Activated CD4-positive, CD25-positive, alpha-beta regulatory T cell (primary cell): ENCODE measurements at places on chromosomes 3 and 15.

- DNase-seq: no peak
These were observed 225.6 kb upstream of the TLE3 start for GRCh38 chr15:70323111-70323851.

DNA sequence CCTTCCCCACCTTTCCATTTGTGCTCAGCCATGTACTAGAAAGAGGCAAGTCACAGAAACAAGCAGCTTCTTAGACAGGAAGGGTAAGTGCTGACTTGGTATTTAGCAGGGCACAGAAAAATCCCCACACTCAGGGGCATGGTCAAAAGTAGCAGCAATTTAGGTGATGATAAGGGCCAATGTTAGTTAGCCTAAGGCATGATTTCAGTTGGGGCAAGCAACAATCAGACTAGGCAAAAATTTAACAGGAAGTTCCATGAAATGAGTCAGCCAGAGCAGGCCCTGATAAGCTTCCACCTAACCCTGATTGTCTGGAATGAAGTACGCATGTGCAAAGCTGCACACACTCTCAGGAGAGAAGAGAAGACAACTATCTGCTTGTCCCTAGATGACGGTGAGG, 423.4 kb upstream of the UBE2E2 start:
- DNase-seq: no peak

DNA sequence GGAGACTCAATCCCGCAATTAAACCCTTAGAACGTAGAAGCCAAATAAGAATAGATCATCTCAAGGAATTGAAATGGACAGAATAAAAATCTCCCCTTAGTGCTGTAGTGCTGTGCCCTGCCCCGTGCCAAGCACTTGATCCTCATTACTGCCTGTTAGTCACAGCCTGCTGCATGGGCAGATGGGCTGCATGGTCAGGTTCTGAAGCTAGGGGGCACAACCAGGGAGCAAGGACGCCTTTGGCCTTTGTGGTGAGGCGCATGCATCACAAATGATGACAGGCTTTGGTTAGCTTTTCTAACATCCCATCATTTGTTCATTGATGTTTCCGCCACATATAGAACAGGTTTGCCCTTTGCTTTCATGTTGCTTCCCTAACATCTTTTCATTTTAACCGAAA, 336.3 kb upstream of the ADAMTS9 start:
- DNase-seq: no peak

- no peak for DNase-seq
These were observed 6.4 kb downstream of the MAP6D1 start for GRCh38 chr3:183818706-183819624.

- no peak for DNase-seq
These were observed 44.4 kb downstream of the FLNB start for GRCh38 chr3:58052373-58053273.

- no peak for DNase-seq
These were observed 98.6 kb upstream of the TRIM42 start for GRCh38 chr3:140579260-140579659.

GRCh38 chr3:291646-292436, 95.3 kb downstream of the CHL1 start:
- no peak for DNase-seq

DNA sequence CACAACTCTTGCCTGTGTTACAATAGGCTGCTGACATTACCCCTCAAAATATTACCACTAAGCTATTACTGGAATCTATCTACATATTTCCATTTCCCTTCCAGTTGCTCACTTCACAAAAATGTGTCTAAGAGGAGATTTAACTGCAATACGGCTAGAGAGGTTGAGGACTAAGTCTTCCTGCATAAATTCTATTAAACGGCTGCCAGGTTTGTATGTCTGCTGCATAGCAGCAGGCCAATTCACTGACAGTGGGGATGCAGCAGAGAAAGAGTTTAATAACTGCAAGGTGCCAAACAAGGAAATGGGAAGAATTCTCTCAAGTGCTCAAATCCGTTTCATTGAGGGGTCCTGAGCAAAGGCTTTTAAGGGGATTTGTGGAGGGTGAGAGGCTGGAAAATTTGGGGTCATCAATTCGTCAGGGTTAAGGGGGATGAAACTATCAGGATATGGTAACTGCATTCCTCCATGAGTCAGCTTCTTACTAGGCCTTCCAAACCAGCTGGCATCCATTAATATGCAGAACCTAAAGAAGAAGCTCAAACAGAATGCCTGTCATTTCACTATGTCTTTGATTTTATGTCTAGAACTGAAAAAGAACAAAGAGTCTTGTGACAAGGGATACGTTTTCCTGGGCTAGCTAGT, 675.6 kb downstream of the TBL1XR1 start:
- no peak for DNase-seq

GRCh38 chr15:69412701-69413100, 1.4 kb upstream of the KIF23 start:
- no peak for DNase-seq

DNA sequence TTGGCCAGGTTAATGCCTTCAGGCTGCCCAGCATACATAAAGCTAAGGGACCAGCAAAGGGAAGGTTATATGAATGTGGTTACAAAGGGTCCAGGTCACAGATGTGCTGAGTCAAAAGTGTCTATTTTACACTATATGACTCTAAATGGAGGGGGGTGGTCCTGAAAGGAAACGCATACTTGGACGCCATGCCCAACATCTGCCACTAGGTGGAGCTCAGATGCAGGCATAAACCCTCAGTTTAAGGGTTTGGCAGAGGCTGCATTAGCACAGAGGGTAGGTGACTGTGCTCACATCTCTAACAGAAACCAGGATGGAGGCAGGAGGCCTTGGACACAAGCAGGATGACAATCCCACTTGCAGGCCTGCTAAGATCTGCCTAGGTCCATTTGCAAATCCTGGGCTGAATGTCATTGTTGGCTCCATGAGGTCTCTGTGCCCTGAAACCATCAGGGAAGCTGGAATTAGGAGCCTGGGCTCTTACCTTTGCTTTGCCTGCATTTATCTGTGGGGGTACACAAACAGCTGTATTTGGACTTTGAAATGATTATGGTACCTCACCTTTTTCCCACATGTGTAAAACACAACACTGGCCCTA, 55.8 kb downstream of the ZNF621 start:
- peak; percentile 17 for DNase-seq

GRCh38 chr15:89531796-89532537, 35.6 kb upstream of the RHCG start:
- no peak for DNase-seq

DNA sequence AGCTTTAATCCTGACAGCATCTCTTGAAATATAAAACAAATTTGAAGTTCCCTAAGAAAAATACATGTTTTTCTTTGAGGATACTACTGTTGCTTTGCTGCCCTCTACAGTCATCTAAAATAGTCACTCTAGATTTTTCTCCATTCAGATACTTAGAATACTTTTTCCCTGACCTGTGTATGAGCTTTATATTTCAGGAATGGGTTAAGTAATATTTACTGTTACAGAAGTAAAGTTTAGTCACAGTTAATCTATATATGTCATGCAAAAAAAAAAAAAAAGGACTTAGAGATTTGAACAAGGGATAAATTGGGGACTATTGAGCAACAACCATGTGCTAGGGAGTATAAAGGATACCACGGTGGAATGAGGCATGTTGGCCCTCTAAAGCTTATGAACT, 8.8 kb downstream of the NECTIN3 start:
- no peak for DNase-seq

GRCh38 chr3:13863382-13863952, 16.4 kb downstream of the WNT7A start:
- DNase-seq: no peak

DNA sequence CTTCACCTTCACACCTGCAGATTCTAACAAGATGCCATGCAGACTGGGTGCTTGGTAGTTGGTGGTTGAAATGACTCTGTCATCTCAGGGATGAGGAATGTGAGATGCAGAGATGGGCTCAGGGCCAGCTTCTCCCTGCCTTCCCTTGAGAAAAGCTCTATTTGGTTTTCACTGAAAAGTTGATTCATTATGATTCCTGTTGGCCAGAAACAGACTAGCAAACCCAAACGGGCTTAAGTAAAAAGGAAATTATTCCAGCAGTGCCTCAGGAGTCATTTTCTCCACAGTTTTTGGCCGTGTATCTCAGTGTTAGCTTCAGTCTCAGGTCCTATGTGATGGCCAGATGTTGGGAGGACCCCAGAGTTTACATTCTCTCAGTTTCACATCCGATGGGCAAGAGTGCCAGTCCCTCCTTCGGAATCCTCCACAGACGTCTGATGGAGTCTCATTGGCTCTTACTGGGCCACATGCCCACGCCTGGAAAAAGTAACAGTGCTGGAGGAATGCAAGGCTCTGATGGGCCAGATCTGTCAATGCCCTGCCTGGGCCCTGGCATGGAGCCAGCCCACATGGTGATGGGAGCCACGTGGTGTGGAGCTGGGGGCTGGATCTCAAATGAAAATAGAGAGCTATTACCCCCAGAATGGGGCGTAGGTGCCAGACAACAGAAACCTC, 22.3 kb upstream of the SACM1L start:
- no peak for DNase-seq

- no peak for DNase-seq
These were observed 15.6 kb downstream of the THBS1 start for GRCh38 chr15:39596358-39597051.
